ENCODE measurements at places on chromosomes 4 and X. TPM values are rescaled to one million over a fixed set of nuclear protein-coding genes. Genes with fewer than 3 reads are reported as not detected.

DNA sequence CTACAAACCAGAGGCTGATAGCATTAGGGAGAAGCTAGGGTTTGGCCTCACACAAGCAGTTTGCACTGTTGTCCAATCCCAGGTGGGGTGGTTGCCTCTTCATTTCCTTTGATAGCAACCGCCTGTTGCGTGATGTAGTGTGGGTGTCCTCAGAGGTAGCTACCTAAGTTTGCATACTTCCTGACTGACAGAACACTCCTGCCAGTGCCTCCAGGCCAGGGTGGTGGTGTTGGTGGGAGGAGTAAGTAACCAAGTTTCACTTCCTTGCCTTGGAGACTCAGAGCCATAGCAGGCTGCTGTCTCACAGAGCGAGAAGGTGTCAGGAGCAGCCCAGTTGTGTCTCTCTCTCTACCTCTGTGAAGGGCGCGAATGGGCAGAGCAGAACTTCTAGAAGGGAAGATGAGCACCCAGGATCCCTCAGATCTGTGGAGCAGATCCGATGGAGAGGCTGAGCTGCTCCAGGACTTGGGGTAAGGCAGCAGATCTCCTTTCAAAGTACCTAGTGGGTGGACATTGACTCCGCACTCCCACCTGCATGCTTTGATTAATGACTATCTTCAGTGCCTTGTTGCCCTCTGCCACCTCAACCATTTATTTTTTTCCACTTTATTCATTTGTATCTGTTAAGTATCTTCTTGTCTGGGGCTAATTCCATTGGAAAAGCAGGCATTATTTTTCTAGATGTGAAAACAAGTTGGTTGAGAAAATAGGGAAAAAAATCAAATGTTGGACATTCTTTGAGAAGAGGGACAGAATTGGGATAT, at the start of gene DAPP1:
Gene DAPP1, plus strand, starts transcription at position 283 of the 764 bp plus-strand sequence. Its CDS starts 87 bp downstream, at position 370.
- DNase-seq = peak; percentile 53

NUDT9 gene
- 56.9 TPM for total RNA-seq

KLKB1 gene
- 3.7 TPM for total RNA-seq

DNA sequence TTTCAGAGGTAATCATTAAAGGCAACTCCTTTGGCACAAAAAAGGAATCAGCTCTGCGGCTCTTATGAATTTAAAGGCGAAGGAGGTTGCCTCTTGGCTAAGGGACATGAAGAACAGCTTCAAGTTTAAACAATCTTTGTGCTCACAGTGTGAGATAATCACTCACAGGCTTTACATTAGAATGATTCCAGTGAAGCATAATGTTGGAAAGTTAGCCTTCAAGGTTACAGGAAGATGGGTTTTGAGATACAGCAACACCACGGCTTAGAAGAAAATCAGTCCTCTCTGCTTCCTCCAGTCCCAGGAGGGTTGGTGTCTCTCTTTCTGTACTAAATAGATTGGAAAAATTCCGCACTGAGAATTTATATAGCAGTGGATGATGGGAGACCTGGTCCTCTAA, 11.6 kb upstream of the SCD5 start:
- no peak for DNase-seq

GRCh38 chr4:47891928-47892327, 22.5 kb downstream of the NFXL1 start:
- no peak for DNase-seq

DNA sequence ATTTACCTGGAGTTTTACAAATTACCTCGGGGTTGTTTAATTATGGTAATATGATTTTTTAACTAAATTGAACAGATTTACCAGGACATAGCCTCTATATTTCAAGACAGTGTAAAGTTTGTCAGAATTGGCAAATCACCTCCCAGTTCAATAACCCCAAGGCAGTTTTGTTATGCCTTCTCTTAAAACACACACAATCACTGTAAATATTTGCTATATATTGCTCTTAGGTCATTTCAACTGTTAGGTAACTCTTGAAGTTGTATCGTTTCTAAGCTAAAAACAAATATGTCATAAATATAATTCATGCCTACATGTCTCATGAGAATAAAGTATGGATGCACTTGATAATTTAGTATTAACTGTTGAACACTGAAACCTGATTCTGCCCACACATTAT, 24.1 kb downstream of the PDLIM5 start:
- DNase-seq = no peak

DUSP9 gene
- total RNA-seq = 0.12 TPM

- no peak for DNase-seq
These were observed 46.1 kb upstream of the CTSO start for GRCh38 chr4:155999725-156000124.

TECRL gene
- not detected for total RNA-seq

UGT2B10 gene
- 10.2 TPM for total RNA-seq

DNA sequence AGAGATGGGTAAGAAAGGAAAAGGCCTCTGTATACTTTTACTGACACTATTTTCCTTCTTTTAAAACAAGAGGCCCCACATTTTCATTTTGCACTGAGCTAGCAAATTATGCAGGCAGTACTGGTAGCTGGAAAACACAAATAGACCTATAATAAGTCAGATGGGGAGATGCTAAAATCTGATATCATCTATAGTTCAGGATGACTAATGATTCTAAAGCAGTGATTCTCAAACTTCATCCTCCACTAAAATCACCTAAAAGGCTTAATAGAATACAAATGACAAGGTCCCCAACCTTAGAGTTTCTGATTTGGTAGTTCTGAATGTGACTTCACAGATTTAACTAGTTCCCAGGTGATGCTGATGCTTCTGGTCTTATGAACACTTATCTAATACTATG, 247.3 kb upstream of the DIPK2B start:
- no peak for DNase-seq

DNA sequence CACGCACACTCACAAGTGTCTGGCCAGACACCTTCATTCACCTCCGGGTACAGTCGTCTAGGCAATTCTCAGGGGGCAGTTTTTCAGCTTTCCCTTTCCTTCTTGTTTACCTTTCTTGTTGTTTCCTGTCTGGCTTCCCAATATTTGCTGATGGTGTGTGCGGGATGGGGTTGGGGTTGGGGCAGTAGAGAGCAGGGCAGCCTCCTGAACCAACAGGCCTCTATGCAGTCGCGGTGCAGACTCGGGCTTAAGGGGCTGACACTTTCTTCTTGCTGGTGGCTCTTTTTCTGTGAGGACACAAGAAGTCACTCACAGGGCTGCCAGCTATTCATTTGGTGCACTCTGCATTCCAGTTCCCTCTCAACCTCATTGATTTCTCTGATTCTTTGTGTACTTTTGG, 56.4 kb downstream of the NBDY start:
- no peak for DNase-seq

DNA sequence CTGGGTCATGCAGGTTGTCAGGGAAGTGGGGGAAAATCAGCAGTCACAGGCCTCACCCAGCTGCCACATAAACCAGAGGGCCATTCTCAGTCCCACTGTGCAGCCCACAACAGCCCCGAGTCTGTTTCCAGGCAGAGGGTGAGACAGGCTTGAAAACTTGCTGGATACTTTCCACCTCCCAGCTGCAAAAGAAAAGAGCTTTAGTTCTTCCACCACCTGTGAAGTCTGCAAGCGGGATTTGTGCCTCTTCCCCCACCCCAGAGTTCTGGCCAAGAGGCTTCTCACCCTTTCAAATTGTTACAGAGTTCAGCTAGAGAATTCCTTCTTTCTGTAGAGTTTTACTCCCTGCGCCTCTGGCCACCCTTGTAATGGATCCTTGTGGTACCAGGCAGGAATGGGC, 115.5 kb upstream of the ZDHHC15 start:
- DNase-seq = no peak

GRCh38 chr4:20074450-20074849, 177.3 kb upstream of the SLIT2 start:
- no peak for DNase-seq

FGFBP2 gene
- total RNA-seq = 0.58 TPM

DNA sequence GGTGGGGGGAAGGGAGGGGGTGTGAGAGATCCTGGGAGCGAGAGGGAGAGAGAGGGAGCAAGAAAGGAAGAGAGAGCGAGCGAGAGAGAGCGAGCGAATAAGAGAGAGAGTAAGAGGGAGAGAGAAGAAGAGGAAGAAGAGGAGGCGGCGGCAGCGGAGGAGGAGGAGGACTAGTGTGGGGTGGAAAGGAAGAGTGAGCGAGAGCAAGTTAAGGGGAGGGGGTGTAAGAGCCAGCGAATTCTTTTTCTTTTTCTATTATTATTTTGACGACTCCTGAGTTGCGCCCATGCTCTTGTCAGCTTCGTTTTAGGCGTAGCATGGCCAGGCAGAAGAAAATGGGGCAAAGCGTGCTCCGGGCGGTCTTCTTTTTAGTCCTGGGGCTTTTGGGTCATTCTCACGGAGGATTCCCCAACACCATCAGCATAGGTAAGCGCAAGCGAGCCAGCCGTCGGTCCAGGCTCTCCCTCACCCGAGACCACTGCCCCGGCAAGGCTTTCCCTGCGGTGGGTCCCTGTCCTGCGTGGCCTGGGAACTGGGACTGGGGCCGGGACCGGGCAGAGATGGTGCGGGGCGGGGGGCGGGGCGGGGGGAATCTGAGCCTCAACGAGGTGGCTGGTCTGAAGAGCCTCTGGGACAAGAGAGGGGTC, at the start of gene GRIA3:
Gene GRIA3, plus strand, starts transcription at position 60 of the 647 bp plus-strand sequence. Its CDS starts 258 bp downstream, at position 318.
- DNase-seq = no peak

DNA sequence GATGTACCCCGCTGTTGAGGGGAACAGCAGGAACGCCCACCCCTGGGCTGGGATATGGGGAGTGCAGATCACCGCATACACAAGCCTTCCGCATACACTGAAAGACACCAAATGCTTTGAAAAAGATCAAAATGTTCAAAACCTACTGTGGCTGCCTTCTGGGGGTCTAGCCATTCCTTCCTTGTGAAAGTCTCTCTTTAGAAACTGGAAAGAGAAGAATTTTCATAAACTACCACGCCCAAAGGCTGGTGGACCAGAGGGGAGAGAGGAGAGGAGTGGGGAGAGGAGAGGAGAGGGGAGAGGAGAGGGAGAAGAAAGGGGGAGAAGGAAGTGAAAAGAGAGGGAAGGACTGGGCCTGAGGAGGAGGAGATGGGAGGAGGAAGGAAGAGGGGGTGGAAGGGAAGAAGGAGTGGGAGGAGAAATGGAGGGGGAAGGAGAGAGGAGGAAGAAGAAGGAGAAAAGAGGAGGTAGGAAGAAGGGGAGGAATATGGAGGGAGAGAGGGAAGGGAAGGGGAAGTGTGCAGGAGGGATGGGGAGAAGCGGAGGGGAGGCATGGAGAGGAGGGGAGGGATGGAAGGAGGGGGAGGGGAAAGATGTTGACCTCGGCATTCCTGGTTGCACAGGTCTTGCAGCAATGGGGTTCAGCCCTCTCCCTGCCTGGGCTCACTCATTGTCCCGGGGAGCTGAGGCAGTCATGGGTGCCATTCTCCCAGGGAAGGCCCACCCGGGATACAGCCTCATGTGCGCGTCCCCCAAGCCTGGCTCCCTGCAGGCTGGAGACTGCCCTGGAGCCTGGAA, 5.5 kb upstream of the HMX1 start:
- DNase-seq = no peak

AIMP1 gene
- 46.0 TPM for total RNA-seq

GRCh38 chr4:8308856-8309771, 39.6 kb downstream of the HTRA3 start:
- DNase-seq = peak; percentile 36

GRCh38 chrX:22060415-22061280, 28.5 kb downstream of the PHEX start:
- DNase-seq = no peak

GRCh38 chr4:17680559-17681280, 66.3 kb downstream of the MED28 start:
- no peak for DNase-seq

NLRP2B gene
- total RNA-seq = not detected

TKTL2 gene
- not detected for total RNA-seq

RTL9 gene
- 0.17 TPM for total RNA-seq

DNA sequence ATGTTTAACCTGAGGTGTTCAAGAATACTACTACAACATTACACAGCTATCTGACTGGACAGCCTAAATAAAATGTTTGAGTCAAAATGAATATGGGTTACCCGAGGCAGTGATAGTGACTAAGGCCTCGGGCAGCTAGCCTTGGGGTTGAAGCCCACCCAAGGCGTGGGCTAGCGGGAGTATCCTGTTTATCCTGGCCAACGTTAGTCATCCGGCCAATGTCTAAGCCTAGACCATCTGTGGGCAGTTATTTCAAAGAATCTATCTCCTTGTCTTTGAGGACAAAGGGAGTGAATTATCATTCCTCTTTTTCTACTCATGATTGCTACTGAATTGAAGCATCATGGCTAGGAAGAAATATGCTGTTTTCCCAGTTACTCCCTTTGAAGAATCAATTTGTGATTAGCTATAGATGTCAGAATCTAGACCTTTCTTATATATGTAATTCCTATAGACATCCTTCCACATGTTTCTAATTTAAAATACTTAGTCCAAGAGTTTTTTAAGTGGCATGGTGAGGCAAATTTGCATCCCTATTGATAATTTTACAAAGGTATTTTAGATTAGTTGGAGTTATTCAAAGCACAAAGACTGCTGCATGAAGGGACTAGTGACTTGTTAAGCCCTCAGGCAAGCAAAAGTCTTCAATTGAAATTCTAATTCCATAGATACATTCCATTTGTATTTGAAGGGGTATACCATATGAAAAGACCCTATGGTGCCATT, 6.0 kb upstream of the PDGFC start:
- DNase-seq = no peak

- DNase-seq = no peak
These were observed 155.0 kb upstream of the MAOA start for GRCh38 chrX:43500996-43501694.

DNA sequence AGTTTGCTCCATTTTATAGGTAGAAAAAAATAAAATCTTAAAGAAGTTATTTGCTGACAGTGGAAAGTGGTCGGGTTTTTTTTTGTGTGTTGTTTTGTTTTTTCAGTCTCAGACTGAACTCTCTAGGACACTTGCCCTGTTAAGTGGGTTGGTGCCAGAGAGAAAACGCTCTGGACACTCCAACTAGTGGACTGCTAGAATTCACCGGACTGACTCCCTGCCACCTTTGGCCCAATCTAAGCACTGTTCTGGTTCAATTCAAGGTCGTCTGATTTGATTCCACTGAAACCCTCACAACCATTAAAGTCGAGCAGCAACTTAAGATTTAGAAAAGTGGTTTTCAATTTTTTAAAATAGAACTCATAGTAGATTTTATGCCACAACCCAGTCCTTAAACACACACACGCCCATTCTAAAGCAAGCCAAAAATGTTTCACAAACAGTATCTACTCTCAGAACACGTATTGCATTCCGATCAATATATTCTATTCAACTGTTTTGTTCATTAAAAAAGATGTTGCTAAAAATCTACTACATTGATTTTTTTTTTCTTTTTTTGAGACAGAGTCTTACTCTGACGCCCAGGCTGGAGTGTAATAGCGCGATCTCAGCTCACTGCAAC, 27.3 kb downstream of the RWDD4 start:
- DNase-seq = no peak

GRCh38 chr4:75922588-75922987, 18.2 kb downstream of the NAAA start:
- no peak for DNase-seq

GRCh38 chr4:114208574-114209151, 229.2 kb upstream of the ARSJ start:
- DNase-seq = no peak

GRCh38 chr4:56215141-56215783, 172.0 kb downstream of the AASDH start:
- peak; percentile 21 for DNase-seq

ZNF141 gene
- 18.8 TPM for total RNA-seq

ITM2A gene
- total RNA-seq = 28.1 TPM

- no peak for DNase-seq
These were observed 114.0 kb upstream of the LNX1 start for GRCh38 chr4:53705151-53705764.

NOX1 gene
- total RNA-seq = not detected

- no peak for DNase-seq
These were observed 99.2 kb upstream of the RAB40AL start for GRCh38 chrX:102837847-102838246.

CYBB gene
- 41.8 TPM for total RNA-seq

- DNase-seq = no peak
These were observed 69.5 kb downstream of the WFS1 start for GRCh38 chr4:6338951-6339817.

Data from mucosa of gallbladder (tissue), 1 donor.